Stimulated activated CD8-positive, alpha-beta memory T cell treated with anti-CD3 and anti-CD28 coated beads, Interleukin-7, amount 100 ng/mL, for 24 hours (primary cell): ENCODE measurements at places on chromosomes 7 and 10.

DNA sequence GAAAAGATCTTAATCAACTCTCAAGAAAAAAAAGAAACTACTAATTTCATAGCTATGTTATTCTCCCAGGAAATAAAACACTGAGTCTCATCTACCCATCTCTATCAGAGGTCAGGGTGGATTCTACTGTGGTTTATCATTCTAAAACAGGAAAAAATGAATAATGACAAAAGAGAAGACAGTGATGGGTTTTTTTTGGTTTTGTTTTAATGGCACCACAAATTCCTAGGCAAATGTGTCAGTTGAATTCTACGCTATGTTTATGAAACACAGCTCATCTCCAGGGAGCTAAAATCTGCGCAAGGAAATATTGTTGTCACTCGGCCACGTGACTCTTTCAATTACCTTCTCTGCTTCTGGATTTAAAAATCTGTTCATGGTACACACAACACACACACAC is 393.4 kb upstream of the SORCS1 start:
- DNase-seq, result no peak

DNA sequence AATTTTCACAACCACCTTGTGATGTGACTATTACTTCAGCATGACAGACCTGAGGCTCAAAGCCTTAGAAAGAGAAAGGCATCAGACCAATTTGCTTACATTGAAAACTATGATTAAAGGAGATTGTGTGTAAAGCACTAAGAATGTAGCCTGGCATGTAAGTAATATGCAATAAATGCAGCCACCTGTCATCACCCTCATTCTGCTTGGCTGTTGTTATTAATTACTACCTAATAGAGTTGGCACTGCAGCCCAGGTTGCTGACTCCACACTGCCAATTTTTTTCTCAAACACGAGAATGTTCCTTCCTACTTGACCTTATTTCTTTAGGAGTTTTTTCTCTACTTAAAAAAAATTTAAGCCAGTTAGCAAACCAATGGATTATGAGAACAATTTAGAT is 61.2 kb upstream of the NPVF start:
- no peak for DNase-seq

DNA sequence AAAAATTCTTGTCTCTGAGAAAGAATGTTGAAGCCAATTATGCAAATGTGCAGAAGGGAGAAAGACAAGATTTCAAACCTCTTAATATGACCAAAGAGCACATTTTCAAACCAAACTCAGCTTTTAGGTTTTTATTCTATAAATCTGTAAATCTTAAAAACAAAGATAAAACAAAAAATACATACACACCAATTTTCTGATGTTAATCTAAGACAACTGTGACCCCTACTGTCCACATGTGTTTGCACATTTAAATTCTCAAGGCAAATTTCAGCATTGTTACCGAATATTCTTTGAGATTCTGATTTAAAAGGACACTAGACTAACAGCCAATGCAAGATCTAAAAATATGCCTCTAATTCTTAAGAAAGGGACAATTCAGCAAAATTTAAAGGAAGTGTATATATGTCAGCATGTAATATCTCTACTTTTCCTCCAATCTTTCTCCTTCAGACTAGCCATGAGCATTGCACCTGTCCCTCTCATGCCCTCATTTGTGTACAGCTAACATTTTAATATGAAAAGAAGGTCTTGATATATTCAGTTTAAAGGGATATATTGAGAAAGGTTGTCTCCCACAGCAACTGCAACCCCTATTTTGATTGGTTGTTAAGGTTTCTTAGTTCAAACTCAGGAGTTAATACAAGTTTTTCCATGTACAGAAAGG is 417.9 kb downstream of the IPMK start:
- DNase-seq, result no peak

DNA sequence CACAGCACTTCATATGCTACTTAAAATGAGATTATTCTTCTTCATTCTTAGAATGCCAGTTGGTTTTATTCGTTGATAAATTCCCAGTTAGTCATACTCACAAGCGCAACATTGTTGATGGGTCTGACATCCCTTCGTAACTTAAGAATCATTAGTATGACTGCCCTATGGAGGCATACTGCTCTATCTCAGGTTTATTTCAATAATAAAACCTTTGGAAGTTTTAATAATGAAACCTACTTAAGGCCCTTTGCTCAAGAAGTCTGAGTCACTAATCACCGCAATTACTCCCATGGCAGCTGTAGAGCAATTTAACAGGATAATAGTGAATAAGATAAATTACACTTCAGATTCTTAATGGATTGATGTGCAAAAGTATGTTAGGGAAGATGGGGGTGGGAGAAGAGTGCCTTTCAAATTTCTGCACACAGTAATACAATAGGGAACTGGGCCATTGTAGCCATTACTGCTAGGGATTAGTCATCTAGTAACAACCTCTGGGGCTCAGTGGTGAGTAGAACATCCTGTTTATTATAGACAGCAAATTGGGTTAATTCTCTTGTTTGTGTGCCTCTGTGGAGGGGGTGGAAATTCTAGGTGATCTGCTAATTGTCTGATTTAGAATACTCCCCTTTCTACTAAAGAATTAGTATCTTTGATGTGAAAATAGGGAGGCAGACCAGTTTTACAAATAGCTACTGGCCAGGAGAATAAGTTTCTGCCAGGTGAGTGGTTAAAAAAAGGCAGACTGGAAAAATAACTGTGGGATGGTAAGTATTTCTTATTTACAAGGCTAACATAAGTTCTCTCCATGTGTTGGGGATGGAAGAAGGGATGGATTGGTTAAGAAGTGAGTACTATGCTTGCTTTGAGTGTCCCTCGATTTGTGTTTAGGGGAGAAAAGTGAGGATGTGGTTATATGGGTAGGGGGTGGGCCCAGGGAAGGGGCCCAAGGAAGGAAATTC is 74.5 kb upstream of the VKORC1L1 start:
- DNase-seq, result no peak

GRCh38 chr10:84008878-84009277 is 130.4 kb upstream of the GHITM start:
- DNase-seq, result peak; percentile 11

GRCh38 chr10:86450806-86451603 is 70.6 kb downstream of the WAPL start:
- no peak for DNase-seq

DNA sequence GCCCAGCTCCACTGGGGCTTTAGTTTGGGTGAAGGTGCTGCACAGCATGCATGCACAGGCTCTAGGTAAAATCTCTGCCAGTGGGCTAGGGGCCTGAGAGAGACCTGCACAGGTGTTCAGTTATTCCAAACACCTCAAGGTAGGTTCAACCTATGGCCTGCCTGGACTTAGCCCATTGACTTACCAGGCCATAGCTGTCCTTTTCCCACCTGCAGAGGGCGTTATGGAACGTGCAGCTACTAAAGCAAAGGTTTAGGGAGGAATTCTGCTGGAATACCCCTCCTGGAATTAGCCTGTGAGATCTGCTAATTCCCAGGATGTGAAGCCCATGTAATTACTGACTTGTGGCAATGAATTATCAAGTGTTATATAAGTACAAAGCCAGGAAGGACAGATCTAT is 3.6 kb downstream of the VWC2 start:
- no peak for DNase-seq

- DNase-seq, result no peak
These were observed 161.9 kb upstream of the WNT16 start for GRCh38 chr7:121166916-121167315.

- DNase-seq, result no peak
These were observed 294.2 kb downstream of the PLXDC2 start for GRCh38 chr10:20110125-20111100.

DNA sequence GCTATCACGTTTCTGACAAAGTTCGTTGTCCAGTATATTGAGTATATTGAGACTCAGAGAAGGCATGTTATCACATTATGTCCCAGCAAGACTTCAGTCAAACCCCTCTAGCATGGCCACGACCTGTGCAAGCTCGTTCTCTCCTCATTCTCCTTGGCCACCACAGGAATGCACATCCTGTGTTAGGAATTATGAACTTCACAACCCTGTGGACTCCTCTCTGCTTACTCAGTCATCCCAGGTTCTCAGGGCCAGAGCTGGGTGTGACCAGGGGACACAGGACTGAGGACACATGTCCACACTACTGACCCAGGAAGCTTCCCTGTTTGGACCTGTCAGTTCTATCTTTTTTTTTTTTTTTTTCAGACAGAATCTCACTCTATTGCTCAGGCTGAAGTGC is 4.4 kb downstream of the SH2D4B start:
- no peak for DNase-seq

DNA sequence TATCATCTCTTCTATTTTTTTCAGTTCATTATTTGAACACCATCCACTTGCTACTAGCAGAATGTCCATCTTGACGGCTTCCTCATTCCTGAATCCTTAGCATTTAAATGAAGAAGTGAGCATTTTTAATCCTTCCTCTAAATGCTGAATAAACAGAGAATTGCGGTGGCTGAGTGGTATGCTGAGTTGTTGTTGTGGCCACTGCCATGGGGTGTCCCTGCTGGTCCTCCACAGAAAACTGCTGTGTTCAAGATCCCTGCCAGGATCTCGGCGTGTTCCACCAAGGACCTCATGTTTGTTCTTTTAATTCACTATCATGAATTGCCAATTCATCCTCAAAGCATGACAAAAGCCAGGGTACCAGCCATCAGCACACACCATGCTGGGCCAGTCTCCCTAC is 48.9 kb upstream of the HABP2 start:
- no peak for DNase-seq
